GM23338 (cell line): ENCODE measurements at places on chromosomes 13 and 19.

DNA sequence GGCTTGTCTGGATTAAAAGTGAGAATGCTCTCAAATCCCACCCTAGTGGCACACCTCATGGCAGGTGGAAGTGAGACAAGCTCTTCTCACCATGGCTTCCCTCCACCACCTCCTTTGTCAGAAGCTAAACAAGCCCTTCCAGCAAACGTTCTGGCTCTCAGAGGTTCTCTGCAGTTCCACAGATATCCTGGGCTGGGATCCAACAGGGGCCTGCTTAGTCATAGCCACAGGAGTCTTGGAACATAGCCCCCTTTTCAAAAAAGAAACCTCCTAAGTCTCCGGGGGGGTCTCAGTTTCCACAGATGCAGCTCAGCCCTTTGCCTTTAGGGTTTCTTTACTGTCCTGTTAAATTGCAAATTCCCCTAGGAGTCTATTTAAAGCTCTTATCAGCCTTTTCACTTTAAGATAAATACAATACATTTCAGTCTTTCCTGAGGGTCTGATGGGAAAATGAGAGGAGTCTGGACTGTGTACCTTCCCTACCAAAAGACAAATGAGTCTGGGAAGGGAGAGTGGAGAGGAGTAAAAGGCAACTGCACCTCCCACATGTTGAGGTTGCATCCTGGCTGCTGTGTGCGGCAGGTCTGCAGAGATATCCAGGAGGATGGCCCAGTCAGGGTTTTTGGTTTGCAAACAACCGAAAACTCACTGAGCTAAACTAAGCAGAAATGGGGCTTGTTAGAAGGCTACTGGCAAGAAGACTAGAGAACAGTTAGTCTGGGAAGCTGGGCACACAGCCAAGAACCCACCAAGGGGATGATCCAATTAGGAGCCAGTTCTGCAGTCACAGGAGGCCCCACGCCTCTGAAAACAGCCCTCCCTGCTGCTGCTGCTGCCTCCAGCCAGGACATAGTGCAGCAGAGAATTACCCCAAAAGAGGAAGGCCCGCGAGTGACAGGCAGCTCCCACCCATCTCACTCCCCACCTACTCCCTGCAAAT, 41.4 kb upstream of the SERP2 start:
- DNase-seq, result no peak

GRCh38 chr19:22807061-22807835, 23.3 kb upstream of the ZNF99 start:
- no peak for DNase-seq

DNA sequence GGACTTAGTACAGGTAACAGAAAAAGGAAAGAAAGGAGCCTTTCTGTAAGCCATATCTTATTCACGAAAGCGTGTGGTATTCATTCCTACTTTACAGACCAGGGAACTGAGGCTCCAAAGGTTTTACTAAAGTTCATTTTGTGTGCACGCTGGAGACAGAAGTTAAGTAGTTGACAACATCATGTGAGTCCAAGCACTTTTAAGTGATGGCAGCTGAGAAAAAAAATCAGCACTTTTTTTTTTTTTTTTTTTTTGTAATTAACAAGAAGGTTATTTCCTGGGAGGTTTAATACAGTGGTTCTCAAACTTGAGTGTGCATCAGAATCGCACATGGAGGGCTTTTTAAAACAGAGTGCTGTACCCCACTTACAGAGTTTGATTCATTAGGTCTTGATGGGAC, 2.0 kb downstream of the DNAJC3 start:
- DNase-seq, result no peak

DNA sequence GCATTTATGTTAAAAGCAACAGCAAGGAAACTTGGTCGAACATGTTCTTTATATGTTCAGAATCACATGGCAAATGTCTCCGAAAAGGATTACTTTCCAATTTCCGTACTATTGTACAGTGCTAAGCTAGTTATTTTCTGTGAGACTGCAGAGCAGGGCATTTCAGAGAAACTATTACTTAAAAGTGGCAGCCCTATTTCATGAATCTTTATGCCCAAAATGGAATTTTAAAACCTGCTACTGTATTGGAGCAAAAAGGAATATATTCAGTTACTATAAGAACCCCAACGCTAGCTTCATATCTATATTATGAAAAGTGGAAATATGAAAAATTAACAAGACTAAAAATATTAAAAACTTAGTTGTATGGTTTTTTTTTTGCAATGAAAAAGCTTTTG, 2.2 kb upstream of the KLF5 start:
- DNase-seq, result no peak

DNA sequence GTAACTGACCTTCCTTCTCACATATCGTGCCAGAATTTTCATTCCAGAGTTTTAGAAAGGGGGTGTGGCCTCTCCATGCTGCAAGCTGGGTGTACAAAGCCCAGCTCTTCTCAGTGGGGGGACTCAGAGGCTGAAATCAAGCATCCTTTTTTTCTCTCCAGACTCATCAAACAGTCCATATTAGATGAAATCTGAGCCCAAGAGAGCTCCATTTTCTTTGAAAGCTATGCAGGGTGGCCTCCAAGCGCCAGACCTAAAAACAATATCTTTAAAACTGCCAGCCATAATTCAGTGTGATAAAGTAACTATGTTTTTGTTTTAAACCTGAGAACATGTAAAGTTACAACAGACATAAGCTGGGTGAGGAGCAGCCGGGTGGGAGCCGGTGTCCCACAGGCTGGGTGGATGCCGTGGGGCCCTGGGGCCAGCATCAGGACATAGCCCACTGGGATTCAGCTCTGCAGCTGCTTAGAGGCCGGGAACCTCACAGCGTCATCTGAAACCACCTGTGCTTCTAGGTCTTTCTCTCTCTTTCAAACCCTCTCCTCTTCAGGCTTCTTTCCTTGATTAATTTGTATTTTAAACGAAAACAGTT, 249.2 kb downstream of the ZNF536 start:
- DNase-seq, result no peak

DNA sequence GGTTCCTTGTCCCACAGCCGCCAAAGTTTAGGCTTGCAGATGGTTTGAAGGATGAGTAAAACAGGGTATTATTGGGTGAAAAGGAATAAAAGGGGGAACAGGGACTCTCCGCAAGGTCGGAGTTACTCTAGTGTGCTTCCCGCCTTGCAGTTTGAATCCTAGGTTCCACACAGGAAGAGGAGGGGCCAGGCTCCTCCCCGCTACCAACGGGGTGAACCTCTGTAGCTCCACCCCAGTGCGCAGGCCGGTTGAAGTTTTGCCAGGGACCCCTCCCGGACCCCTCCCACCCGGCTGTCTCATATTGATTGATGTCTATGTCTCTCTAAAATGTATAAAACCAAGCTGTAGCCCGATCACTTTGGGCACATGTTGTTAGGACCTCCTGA, 11.6 kb upstream of the GTF2F2 start:
- DNase-seq, result peak; percentile 77

GRCh38 chr19:28878862-28879566, 333.9 kb downstream of the UQCRFS1 start:
- peak; percentile 94 for DNase-seq

DNA sequence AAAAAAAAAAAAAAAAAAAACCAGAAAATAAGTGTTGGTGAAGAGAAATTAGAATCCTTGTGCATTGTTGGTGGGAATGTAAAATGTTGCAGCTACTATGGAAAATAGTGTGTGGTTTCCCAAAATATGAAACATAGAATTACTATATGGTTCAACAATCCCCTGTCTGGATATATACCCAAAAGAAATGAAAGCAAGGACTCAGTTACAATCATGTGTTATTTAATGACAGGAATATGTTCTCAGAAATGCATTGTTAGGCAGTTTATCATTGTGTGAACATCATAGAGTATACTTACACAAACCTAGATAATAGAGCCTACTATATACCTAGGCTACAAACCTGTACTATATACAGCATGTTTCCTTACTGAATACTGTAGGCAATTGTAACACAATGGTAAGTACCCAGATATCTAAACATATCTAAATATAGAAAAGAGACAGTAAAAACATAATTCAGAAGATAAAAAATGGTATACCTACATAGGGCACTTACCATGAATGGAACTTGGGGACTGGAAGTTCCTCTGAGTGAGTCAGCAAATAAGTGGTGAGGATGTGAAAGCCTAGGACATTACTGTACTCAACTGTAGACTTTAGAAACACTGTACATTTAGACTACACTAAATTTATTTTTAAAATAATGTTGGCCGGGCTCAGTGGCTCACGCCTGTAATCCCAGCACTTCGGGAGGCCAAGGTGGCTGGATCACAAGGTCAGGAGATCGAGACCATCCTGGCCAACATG, 25.7 kb upstream of the SLC7A1 start:
- DNase-seq, result no peak

DNA sequence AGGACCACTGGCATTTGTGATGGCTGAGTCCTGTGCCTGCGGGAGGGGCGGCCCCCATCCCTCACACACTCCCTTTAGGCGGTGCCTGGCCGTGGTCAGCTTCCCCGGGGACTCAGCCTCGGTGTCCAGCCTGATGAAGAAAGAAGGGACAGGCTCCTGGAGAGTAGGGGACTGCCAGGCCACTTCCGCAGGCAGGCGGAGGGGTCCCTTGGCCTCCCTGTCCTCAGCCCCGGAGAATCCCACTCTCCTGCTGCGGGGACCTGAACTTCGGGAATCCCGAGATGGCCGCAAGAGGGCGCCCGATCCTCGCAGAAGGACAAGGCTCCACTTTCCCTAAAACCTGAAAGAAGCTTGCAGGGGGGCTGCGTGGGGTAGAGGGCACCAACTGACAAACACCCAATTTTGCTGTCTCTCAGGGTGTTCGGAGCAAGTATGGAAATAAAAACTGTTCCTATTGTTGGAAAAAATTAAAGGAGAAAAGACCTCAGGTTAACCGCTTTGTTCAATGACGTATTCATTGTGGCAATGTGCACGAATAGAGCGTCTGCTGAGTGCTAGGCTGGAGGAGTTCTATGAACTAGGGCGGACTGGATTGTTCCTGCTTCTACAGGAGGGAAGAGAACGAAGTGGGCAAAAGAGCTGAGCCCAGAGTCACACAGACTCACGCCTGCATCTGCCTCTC, 297.3 kb downstream of the ZNF536 start:
- peak; percentile 85 for DNase-seq

- no peak for DNase-seq
These were observed 500.5 kb upstream of the SPRY2 start for GRCh38 chr13:80841414-80841813.

DNA sequence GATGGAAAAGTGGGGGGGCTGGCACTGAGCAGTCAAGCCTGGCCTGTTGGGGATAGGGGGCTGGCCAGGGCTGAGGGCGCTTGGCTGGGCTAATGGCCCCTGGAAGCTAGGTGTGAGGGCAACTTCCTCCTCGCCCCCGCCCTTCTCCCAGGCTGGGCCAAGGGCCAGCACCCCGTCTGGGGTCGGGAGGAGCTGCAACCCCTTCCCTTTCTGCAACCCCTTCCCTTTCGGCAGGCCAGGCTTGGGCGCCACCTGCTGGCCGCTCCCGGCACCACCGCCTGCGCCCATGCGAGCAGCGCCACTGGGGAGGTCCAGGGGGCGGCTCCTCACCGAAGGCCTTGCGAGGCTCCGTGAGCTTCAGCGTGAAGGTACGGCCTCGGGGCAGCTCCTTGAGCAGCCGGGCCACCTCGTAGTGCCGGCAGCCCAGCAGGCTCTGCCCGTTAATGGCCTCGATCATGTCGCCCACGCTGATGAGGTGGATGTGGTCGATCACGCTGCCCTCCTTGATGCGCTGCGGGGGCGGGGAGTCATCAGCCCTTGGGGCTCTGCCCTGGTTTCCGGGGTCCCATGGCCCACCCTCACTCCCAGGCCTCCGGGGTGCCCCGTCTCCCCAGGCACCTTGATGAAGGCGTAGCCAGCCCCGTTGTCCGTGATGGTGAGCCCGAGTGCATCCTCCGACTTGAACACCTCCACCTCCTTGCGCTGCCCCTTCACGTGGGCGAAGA, 5.0 kb upstream of the PTGER1 start:
- DNase-seq, result peak; percentile 89

- no peak for DNase-seq
These were observed 20.6 kb upstream of the WBP4 start for GRCh38 chr13:41040584-41041334.

GRCh38 chr13:93859716-93860115, 619.8 kb downstream of the DCT start:
- no peak for DNase-seq

DNA sequence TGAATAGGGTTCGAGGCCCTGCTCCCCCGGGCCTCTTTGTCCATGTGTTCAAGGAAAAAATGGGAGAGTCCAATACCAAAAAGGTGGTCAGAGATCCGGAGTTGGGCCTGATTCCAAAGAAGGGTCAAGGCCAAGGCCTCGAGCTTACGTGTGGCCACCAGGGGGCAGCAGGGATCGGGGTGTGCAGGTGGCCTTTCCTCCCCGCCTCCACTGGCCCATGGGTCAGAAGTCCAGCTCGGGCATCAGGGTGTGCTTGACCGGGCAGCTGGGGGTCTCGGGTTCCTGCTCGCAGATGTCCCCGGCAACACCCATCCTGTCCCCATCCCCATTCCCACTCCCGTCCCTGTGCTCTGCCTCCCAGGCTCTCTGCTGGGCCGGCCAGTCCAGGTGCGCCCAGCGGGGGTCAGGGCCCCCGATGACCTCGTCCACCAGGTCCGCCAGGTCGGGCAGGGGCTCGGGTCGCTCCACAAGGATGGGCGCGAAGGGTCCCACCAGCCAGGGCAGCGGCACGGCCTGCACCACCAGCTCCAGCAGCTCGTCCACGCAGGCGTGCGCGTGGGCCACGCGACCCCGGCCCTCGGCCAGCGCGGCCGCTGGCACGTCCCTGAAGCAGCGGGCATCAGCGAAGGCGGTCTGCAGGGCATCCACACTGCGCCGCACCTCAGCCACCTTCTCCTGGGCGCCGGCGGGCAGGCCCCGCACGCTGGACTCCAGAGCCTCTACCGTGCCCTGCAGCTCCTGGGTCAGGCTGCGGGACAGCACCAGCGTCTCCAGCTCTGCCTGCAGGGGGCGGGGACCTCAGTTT, 5.2 kb upstream of the PLIN4 start:
- peak; percentile 74 for DNase-seq

DNA sequence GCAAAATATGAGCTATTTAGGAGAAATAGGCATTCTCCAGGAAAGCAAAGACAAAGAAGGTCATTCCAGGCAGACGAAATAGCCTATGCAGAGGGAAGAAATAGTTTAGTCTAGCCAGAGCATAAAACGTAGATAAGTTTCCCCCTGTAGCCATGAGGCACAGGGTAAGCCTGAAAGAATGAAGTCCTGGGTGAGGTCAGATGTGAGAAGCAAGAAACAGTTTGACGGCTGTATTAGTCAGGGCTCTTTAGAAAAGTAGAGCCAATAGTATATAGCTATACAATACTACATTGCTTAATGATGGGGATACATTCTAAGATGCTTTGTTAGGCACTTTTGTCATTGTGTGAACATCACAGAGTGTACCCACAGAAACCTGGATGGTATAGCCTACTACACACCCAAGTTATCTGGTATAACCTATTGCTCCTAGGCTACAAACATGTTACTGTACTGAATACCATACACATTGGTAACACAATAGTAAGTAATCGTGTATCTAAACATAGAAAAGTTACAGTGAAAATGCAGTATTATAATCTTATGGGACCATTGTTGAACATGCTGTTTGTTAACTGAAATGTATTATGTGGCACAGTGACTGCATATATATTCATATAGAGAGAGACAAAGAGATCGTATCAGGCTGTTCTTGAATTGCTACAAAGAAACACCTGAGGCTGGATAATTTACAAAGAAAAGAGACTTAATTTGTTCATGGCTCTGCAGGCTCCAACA, 59.3 kb upstream of the WDFY2 start:
- no peak for DNase-seq

- DNase-seq, result peak; percentile 20
These were observed 163.8 kb upstream of the TMTC4 start for GRCh38 chr13:100838387-100838786.

GRCh38 chr13:46679369-46680120, 117.4 kb downstream of the ESD start:
- DNase-seq, result no peak

GRCh38 chr13:76641056-76641455, 245.1 kb downstream of the KCTD12 start:
- no peak for DNase-seq

GRCh38 chr19:50876456-50876855, 3.2 kb downstream of the KLK2 start:
- DNase-seq, result no peak
